ENCODE measurements at places on chromosomes 4 and X.

- no peak for DNase-seq
These were observed 47.7 kb downstream of the DDX3X start for GRCh38 chrX:41381685-41382084.

- DNase-seq: no peak
These were observed 17.4 kb downstream of the QDPR start for GRCh38 chr4:17494258-17495190.

DNA sequence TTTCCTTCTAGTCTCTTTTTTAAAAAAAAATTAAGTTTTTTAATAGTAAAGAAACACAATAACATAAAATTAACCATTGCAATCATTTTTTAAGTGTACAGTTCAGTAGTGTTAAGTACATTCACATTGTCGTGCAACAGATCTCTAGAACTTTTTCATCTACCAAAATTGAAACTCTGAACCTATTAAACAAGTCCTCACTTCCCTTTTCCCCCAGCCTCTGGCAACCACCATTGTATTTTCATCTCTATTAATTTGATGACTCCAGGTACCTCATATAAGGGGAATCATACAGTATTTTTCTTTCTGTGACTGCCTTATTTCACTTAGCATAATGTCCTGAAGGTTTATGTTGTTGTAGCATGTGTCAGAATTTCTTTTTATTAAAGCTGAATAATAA lies 31.8 kb downstream of the MSL3 start:
- no peak for DNase-seq

DNA sequence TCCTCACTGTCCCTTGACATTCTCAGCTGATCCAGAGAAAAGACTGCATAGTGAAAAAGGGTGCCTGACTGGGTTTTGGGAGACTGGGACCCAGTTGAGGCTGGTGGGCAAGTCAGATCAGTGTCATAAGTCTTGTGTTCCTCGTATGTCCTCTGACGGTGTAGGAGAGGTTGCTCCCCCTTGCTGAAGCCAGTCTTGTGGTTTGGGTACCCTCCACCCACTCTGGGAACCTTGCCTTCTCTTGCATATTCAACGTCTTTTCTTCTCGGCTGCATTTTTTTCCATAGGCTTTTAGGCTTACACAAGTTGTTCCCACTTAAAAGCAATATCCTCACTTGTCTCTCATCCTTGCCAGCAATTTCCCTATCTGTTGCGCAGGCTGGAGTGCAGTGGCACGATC lies 211.9 kb downstream of the PTTG2 start:
- no peak for DNase-seq

DNA sequence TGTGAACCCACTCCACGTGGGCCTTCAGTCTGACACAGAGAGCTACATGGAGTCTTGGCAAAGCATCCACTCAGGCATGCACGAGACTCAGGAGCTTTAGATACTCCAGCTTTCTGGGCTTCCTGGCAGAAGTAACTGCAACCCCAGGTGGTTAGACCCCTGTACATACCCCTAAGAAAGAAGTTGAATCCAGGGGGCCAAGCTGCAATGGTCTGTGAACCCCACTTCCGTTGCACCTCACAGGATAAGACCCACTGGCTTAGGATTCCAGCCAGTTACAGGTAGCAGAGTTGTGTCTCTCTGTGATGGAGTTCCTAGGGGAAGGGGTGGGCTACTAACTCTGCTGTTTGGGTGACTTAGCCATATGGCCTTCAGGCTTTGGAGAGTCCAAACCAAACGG lies 21.4 kb upstream of the FAAH2 start:
- no peak for DNase-seq

- no peak for DNase-seq
These were observed 32.1 kb upstream of the PARM1 start for GRCh38 chr4:74900862-74901261.

DNA sequence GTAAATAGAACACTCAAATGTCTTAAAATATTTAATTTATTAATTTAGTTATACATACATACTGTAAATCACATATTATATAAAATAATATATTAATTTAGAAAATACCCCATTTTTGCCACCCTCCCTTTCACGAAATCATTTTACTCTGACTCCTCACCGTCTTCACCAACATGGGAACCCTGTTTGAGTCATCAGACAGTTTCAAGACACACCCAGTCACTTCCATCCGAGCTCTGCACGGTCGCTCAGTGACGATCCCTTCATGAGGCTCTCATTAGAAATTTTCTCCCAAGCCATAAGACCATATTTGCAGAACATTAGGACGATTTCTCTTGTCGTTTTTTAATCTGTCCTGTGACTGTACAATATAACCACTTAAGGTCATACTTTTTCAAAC lies 14.5 kb downstream of the ZNF275 start:
- DNase-seq: no peak
